ENCODE measurements at places on chromosomes 5 and 9.

GRCh38 chr5:6503342-6503741, 54.7 kb downstream of the UBE2QL1 start:
- DNase-seq, result no peak

- no peak for DNase-seq
Measured at GRCh38 chr5:103414604-103415003, 148.0 kb downstream of the NUDT12 start.

- DNase-seq, result no peak
Measured at GRCh38 chr5:9898319-9898718, 268.2 kb upstream of the TAS2R1 start.

DNA sequence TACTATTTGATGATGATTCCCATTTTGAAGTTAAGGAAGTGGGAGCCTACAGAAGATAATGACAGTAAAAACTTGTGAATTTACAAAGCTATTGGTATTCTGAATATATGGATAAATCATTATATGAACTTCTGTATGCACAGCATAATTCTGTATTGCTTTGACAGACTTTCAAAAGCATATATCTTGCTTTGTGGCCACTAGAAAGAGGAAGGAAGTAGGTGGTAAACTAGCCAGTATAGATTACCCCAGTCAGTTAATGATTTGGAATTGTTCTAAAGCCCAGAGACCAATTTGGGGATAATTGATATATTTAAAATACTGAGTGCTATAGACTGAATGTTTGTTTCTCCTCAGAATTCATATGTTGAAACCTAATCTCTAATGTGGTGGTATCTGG, 53.0 kb downstream of the NR2F1 start:
- DNase-seq, result no peak

DNA sequence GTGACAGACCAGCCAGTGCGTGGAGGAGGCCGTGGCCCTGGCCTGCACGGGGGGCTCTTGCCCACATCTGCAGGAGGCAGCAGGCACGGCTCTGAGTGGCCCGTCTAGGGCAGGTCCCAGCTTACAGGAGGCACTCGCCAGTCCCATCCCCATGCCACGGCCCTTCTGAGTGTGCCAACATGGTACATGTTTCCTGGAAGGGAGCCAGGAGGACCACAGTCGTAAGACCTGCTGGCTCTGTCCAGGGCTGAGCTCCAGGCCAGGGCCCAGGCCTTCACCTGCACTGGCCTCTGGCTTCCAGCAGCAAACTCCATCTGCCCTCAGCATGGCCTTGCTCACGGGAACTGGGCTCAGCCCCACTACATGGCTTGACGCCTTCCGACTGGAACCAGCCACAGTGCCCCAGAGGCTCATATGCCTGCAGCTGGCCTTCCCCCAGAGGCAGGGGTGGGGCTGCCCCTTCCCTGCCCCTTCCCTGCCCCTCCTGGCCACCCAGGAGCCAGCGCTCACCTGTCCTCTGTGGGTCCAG, 3.8 kb downstream of the NKD2 start:
- DNase-seq, result no peak

DNA sequence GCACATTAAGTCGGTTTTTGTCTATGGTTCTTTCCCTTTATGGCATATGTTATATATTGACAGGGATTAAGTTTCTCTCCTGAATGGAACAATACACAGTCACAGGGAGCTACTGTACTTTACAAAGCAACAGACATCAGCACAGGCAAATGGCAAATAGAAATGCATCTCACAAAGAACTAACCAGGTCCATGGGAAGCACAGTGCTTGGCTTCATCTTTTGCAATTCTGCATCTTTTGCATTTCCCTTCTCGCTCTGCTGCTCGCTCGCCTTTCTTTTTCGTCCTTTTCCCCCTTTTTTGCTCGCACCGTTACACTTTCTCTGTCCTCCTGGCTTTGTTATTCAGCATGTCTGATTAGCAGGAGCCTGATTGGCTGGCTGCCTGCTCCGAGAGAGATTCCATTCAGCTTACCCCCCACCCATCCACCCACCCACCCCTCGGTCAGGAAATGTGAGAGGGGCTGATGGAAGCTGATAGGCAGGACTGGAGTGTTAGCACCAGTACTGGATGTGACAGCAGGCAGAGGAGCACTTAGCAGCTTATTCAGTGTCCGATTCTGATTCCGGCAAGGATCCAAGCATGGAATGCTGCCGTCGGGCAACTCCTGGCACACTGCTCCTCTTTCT, at the start of gene ADAMTSL1:
Gene ADAMTSL1, plus strand, starts transcription at position 502 of the 628 bp plus-strand sequence. Its CDS starts 80 bp downstream, at position 582.
- no peak for DNase-seq

- DNase-seq, result no peak
Measured at GRCh38 chr5:89282554-89283510, 399.8 kb upstream of the MEF2C start.

GRCh38 chr9:116844621-116845020, 157.5 kb downstream of the TRIM32 start:
- DNase-seq, result no peak

DNA sequence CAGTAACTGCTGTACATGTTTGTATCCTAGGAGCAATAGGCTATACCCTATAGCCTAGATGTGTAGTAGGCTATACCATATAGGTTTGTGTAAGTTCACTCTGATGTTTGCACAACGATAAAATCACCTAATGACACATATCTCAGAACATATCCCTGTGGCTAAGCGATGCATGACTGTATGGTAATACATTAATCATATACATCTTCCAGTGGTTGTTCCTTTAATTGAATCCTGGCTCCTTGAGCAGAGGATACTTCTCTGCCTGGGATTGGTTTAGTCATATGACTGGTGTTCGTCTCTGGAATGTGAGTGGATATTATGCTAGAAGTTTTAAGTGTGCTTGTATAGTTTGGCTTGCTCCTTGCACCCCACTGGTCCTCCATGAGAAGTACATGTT, 425.8 kb downstream of the MAN2A1 start:
- no peak for DNase-seq

- no peak for DNase-seq
Measured at GRCh38 chr5:123873846-123874245, 361.9 kb downstream of the CSNK1G3 start.

GRCh38 chr5:18811661-18812060, 1176.3 kb downstream of the CDH18 start:
- no peak for DNase-seq

DNA sequence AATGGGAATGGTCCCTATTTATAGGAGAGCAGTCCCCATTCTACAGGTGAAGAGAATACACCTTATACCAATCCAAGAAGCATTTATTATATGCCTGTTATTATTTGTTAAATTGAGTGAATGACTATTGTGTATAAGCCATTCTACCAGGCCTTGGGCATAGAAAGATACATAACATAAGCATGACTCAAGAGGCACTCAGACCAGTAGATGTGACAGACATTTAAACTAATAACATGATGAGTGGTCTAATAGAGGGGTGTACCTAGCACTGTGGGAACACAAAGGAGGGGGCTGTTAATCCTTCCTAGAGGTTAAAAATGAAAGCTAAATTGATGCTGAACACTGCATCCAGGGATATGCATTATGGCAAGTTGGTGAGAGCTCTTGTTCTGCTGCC, 145.0 kb upstream of the TNC start:
- DNase-seq, result no peak

DNA sequence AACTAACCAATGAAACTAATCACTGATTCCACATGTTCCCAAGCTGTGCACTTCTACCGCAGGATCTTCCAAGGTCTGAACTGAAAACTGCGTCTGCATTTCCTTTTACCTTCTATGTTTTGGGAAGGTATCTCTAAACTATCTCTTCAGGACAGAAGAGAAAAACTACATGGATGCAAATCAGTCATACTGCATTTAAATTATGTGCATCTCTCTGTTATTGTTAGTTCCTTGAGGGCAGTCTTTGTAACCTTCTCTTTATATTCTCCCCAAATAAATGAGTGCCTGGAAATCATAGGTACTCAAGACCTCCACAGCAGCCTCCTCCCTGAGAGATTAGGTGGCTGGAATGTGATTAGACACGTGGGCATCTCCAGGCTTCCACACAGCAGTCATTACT, 17.1 kb downstream of the MTX3 start:
- no peak for DNase-seq

DNA sequence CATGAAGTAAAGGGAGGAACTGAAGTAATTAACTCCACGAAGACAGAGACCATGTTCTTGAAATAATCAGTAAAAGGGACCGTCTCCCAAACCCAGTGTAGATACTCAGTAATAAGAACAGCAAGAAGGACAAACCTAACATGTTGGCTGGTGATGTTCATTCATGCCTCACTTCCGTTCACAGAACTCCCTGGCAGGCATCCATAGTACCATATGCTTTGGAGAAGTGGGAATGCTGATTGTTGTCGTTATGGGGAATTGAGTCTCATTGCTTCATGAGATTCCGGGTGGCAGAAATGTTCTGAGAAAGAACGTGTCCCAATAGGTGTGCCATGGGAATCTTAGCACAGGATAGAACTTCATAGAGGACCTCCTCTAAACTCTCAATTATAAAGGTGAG, 452.3 kb downstream of the ZSWIM6 start:
- no peak for DNase-seq

DNA sequence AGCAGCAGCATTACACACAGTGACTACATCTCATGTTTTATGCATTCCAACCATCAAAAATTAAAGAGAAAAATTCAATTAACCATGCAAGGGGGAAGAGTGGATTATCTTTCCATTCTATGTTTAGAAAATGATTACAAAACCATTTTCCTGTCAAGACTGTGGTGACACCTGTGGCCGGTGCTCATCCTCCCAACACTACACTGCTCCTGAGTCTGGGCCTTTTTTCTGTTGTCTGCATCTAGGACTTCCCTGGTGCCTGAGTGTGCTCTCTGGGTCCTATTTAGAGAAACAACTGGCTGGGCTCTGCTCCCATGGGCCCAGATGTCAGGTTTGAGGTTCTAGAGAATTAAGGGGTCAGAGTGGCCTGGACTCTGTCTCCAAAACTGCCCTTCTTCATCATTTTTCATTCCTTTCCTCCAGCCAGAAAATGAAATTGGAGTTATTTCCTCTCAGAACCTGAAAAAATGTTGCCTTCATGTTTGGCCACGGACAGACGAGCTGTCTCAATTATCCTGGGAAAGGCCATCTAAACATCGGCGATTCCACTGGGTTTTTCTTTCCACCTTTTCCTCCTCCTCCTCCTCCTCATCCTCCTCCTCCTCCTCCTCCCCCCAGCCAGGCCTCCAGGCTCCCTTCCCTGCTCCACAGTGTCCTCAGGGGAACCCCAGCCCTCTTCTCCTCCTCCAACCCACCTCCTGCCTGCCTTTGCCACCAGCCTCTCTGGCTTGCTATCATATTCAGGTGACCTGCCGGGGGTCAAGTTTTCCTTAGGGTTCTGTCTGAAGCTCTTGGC, 11.4 kb upstream of the ARSI start:
- DNase-seq, result no peak

- no peak for DNase-seq
Measured at GRCh38 chr9:97519441-97519970, 18.0 kb downstream of the TMOD1 start.

DNA sequence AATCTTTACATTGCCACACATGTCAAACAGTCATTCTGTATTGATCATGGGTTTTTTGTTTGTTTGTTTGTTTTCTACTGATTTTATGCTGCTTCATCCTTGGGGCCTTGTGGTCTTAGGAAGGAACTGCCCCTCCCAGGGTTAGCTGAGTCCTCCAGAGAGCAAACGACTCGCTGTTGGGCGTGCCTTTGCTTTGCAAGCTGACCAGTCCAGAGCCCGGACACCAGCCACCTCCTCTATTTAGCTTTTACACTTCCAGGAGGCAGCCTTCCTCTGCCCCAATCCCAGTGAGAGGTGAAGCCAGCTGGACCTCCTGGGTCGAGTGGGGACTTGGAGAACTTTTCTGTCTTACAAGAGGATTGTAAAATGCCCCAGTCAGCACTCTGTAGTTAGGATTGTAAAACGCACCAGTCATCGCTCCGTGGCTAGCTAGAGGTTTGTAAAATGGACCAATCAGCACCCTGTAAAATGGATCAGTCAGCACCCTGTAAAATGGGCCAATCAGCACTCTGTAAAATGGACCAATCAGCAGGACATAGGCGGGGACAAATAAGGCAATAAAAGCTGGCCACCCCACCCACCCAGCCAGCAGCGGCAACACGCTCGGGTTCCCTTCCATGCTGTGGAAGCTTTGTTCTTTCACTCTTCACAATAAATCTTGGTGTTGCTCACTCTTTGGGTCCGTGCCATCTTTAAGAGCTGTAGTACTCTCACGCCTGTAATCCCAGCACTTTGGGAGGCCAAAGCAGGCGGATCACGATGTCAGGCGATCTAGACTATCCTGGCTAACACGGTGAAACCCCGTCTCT, 154.4 kb downstream of the ERCC6L2 start:
- no peak for DNase-seq

GRCh38 chr5:162384225-162384624, 316.7 kb downstream of the GABRG2 start:
- no peak for DNase-seq

DNA sequence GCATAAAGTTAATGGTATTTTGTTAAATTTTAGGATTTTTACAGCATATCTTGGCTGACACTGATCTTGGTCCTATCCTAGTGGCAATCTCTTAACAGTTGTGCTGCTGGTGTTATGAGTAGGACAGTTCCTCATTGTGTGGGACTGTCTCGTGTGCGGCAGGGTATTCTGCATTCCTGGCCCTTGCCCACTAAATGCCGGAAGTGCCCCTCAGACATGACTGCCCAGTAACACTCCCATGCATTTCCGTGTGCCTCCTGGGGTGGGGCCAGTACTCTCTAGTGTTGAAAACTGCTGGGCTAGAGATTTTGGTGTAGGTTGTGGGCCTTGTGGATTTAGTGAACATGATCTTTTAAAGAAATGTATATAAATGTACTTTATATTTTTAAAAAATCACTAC, 227.1 kb upstream of the DMRT1 start:
- DNase-seq, result no peak

DNA sequence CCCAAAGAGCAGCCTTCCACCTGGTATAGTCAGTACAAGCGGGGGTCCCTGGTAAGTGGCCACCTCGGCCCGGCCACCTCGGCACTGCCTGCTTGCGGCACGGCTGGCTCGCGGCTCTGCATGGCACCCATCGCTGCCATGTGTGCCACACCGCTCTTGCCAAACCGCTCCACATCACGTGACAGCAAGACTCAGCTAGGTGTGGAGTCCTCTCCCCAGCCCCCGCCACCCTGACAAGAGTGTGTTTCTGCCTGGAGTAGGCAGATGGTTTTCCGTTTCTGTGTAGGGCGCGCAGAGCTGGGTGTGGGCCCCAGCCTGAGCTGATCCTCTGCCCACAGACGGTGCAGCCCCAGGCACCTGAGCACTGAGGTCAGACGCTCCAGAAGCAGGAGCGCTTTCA, 50.5 kb upstream of the FCN2 start:
- DNase-seq, result no peak

DNA sequence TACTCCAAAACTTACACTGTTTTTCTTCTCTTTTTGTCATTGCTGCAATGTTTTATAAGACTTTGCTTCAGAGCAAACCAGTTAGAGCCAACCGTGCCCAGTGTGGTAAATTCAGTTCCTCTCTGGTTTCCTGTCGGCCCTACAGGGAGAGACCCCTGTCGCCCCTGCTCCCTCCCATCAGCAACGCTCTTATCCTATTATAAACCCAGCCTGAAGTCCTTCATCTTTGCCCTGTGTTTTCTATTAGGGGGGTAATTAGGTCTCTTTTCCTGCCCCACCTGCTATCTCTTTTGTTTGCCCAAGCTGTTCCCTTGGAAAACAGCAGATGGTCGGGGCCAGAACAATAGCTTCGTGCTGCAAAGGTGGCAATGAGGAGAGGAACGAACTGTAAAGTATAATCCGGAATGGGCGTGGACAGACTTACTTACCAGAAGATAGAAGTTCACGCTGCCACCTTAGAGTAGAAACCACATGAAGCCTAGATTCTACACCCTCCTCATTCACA, 21.4 kb upstream of the OTULINL start:
- no peak for DNase-seq

- DNase-seq, result no peak
Measured at GRCh38 chr5:157215514-157216167, 35.0 kb downstream of the ITK start.

All from CD4-positive, alpha-beta memory T cell (primary cell).